Activated effector memory CD4-positive, alpha-beta T cell treated with anti-CD3 and anti-CD28 coated beads, Interleukin-2, amount 50 U/mL, for 16 hours (primary cell): ENCODE measurements at places on chromosomes 5 and 9.

GRCh38 chr5:170408226-170408625 lies 19.1 kb upstream of the KCNMB1 start:
- no peak for DNase-seq

DNA sequence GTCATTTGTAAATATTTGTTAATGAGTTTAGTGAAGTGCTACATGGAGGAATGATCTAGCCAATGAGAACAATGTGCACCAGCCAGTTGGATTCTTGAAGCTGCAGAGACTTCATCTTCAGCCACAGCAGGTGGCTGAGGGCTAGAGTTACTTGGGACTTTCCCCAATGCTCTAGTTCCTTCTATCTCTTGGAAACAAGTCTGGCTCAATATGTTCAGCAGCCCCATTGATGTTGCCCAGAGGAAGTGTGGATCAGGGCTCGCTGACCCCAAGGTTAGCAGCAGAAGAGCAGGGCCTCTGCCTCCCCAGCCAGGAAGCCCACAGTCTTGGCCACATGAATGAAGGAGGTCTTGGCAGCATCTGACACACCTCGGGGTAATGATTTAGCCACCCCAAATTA lies 117.5 kb downstream of the SLC1A3 start:
- no peak for DNase-seq

DNA sequence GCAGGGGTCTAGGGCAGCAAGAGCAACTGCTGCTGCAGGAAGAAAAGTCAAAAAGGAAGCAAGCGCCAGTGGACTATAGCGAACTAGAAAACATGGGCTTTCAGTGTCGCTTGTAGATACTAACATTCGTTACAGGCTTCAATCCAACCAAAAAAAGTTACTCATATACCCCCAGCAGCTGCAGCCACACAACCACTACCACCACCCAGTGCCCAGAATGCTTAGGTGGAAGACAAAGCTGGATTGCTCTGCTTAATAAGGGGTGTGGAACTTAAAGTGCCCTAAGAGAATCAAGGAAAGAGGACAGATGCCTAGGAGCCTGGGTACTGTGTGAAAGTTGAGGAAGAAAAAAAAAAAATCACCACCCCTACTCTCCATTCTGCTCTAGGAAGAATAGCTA lies 203.6 kb downstream of the ELAVL2 start:
- DNase-seq, result no peak

- DNase-seq, result peak; percentile 89
These were observed 2.3 kb upstream of the POMT1 start for GRCh38 chr9:131500377-131500776.

DNA sequence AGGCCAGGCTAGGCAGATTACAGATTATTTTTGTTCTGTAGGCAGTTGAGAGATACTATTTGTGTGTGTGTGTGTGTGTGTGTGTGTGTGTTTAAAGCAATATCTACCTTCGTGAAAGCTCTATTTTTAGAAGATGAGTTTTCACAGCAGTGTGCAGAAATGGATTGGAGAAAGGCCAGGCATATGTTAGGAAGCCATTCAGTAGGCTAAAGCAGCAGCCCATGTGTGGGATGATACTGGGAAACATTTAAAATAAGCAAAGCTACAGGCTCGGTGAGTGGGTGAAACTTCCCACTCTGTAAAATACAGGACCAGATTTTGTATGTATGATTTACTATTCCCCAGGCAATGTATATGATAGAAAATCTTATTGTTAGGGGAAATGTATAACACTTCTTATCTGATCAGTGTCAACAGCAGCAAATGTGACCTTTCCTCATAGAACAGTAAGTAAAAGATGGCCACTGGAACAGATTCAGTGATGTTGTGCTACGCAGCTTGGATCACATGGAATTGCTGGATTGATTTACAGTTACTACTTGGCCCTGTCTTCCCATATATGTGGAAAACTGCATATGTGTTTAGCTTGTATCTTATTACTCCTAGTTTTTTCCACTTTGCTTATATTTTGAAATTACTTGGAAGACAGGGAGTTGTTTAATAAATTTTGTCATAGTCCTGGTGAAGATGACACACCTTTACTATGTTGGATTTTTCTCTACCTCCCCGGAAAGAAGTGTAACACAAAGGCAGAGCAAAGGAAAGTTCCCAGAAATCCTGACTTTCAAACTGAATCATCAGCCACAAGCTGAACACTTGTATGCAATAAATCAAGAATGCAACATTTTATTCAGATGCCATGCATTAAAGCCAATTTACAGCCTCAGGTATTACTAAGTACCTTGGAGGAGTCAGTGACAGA lies 1077.7 kb upstream of the SEMA6A start:
- DNase-seq, result no peak

DNA sequence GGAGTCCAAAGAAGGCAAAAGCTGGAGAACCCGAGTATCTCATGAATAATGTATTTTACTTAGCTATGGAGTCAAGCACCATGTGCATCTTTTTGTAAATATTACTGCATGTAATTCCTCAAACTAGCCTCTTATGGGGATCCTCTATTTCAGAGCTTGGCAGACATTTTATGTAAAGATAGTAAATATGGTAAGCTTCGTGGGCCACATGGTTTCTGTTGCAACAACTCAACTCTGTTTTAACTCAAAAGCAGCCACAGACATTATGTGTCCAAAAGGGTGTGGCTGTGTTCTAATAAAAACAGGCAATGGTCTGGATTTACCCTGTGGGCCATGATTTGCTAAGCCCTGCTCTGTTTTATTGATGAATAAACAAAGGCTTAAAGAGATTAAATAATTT lies 17.3 kb downstream of the DAPK1 start:
- no peak for DNase-seq

- no peak for DNase-seq
These were observed 792.9 kb downstream of the PTPRD start for GRCh38 chr9:9819886-9820285.

DNA sequence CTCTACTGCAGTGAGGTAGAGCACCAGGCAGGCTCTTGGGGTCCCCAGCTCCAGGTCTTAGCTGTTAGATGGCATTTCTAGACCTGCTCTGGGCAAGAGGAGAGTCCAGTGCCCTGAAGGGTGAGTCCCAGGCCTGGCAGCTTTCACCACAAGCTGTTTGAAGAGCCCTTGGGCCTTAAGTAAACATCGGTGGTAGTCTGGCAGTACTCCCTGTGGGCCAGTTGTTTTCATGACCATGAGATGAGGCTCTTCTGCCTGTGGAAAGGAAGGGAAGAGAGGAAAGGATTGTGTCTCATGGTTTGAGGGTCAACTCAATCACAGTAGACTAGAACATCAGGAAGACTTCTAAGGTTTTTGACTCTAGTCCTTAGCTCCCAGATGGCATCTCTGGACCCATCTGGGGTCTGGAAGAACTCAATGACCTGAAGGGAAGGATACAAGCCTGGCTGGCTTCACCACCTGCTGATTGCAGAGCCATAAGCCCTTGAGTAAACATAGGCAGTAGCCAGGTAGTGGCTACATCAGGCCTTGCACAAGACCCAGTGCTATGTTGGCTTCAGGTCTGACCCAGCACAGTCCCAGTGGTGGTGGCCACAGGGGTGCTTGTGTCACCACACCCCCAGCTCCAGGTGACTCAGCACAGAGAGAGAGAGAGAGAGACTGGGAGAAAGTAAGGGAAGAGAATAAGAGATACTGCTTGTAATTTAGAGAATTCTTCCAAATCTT lies 114.3 kb upstream of the PCSK5 start:
- no peak for DNase-seq

GRCh38 chr5:152632360-152632759 lies 227.3 kb upstream of the NMUR2 start:
- no peak for DNase-seq

- DNase-seq, result no peak
These were observed 132.5 kb downstream of the SEMA6A start for GRCh38 chr5:116442095-116442534.

- DNase-seq, result no peak
These were observed 86.7 kb upstream of the TAS2R1 start for GRCh38 chr5:9716838-9717281.

GRCh38 chr5:76489877-76490688 lies 87.0 kb downstream of the IQGAP2 start:
- no peak for DNase-seq

GRCh38 chr5:170147753-170148264 lies 42.1 kb downstream of the FOXI1 start:
- DNase-seq, result no peak

GRCh38 chr5:136225796-136226195 lies 32.8 kb upstream of the SMIM32 start:
- no peak for DNase-seq

DNA sequence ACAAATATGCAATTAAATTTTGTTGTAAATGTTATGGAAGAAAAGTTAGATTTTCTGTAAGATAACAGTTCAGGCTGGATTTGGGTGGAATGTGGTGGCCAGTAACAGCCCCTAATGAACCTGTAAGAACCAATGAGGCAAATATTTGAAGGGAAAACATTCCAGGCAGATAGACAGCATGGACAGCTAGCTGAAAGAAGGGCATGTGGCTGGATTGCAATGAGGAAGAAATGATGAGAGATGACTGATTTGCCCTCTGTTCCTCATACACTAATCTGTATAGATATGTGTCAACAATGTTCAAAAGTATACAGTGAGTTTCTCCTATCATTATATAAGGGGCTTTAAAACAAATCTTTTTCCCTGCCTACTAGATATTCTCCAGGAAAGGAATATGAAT lies 58.8 kb downstream of the MAN2A1 start:
- DNase-seq, result no peak

DNA sequence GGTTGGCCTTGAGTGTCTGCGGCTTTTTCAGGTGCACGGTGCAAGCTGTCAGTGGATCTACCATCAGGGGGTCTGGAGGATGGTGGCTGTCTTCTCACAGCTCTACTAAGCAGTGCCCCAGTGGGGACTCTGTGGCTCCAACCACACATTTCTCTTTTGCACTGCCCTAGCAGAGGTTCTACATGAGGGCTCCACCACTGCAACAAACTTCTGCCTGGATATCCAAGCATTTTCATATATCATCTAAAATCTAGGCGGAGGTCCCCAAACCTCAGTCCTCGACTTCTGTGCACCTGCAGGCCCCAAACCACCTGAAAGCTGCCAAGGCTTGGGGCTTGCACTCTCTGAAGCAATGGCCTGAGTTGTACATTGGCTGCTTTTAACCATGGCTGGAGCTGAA lies 601.5 kb downstream of the MTRR start:
- DNase-seq, result no peak

- peak; percentile 82 for DNase-seq
These were observed 3.6 kb upstream of the CPEB4 start for GRCh38 chr5:173884402-173885053.

DNA sequence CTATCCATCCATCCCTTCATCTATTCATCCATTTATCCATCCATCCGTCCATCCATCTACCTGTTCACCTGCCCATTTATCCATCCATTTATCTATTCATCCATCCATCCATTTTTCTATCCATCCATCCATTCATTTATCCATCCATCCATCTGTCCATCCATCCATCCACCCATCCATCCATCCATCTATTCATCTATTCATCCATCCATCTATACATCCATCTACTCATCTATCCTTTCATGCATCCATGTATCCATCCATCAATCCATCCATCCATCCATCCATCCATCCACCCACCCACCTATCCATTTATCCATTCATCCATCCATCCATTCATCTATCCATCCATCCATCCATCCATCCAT lies 10.8 kb downstream of the COL27A1 start:
- DNase-seq, result no peak

DNA sequence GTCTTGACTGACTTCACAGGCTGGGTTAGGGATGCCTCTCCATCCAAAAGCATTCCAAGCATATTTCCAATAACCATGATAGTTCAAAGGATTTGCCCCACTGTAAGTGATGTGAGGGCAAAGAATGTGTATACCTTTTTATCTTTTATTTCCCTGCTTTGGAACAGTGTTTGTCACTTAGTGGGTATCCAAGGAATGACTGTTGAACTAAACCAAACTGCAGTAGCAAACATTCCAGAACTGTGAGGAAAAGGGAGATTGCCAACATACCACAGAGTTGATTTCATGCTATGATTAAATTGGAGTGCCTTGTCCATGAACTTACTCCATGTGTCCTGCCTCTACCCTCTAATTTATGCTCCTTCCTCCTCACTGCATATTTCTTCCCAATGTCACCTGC lies 400.0 kb downstream of the KIAA0825 start:
- no peak for DNase-seq

DNA sequence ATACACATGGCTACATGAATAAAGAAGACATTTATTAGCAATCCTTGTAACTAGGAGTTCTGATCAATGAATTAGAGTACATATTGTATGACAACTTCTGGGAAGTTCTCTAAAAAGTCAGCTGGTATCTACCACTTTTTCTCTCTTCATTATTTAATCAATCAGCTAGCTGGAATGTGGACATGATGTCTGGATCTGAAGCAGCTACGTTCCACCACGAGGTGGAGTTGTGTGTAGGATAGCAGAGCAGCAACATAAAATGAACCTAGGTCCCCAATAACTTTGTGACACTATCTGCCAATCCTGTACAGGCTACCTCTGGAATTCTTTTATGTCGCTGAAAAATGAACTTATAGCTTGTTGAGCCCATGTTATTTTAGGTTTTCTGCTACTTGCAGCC lies 32.9 kb upstream of the ENTREP1 start:
- no peak for DNase-seq

DNA sequence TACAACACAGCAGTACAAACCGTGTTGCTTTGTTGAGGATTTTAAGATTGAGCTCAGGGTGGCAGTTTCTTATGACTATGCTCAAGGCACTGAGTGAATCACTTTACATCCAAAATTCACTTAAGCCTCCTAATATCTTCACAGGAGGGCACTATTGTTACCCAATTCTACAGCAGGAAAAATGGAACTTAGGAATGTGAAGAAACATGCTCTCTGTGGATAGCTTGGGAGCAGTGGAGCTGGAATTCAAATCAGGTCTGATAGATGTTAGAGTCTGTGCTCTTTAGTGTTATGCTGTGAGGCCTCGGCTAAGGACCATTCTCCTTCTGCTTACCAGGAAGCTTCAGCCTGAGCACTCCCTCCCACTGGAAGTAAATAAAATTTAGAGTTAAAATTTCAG lies 18.7 kb upstream of the HMHB1 start:
- no peak for DNase-seq

- DNase-seq, result no peak
These were observed 31.9 kb upstream of the C5orf24 start for GRCh38 chr5:134813827-134814226.

GRCh38 chr5:96433066-96433447 lies at the start of gene PCSK1:
PCSK1 (minus strand) TSS chr5:96433248; CDS start chr5:96433042, 206 bp downstream.
- DNase-seq, result no peak

- DNase-seq, result peak; percentile 71
These were observed 188.7 kb downstream of the HSPA4 start for GRCh38 chr5:133240425-133241091.

DNA sequence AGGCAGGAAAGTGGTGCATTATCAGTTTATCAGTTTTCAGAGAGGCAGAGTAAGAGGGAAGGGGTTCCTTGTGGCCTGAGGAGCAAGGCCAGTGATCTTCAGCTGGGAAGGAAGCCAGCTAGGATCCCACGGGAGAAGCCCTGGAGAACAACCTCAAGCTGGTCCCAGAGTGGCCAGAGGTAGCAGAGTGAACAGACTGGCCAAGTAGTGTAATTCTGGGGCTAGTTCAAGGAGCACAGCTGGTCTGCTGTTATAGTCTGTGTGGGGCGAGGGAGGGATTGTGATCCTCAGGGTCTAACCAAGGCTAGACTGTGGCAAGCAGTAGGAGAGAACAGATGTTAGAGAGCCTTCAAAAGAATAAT lies 164.6 kb downstream of the CARTPT start:
- no peak for DNase-seq
